ENCODE measurements at places on chromosomes 12 and 14. TPM values are rescaled to one million over a fixed set of nuclear protein-coding genes. Genes with fewer than 3 reads are reported as not detected.
A peak's percentile ranks its signal among the peaks of the same experiment; 100 is the strongest.

- peaks cover 33% of the 10 kb centered on the region for H3K4me1 ChIP-seq
- no peaks in the 10 kb centered on the region for H3K36me3 ChIP-seq
- peak; percentile 51 for DNase-seq
- H3K27ac ChIP-seq, result no peak overlapping the region
- H3K27me3 ChIP-seq, result no peaks in the 10 kb centered on the region
Measured at GRCh38 chr12:64585104-64585503, 25.2 kb upstream of the RASSF3 start.

GRCh38 chr14:23044840-23045239 lies 2.8 kb downstream of the PSMB11 start:
- no peaks in the 10 kb centered on the region for H3K36me3 ChIP-seq
- H3K4me1 ChIP-seq, result peaks cover 11% of the 10 kb centered on the region
- no peak for DNase-seq
- peak overlapping the region; percentile 28 for H3K27ac ChIP-seq
- no peaks in the 10 kb centered on the region for H3K27me3 ChIP-seq
- no peak overlapping the region for H3K4me3 ChIP-seq

DNA sequence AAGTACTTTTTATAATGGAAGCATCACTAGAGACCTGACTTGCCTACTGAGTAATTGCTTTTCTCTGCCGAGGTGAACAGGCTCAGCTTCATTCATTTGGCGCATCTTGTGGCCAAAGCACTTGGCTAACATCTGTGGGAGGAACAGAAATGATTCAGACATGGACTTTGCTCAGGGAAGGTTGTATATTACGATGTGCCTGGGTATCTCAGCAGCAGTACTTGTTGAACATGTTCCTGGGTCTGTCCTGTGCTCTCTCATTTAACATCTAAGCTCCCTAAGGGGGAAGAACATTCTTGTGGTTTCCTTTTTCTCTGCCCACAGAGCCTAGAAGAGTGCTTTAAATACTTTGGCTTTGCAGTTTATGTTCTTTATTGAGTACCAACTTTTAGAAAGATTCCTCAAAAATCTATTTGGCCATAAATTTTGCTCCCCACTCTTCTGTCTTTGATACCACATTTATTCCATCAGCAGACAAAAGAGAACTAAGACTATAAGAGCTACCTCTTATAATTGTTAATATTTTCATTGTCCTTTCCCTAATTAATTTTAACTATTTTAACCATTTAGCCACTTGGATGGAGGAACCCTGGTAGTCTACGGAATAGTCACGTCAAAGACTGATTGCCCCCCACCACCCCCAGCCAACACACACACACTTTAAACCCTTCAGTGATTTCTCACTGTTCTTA lies 101.2 kb upstream of the EGLN3 start:
- H3K27ac ChIP-seq, result no peak overlapping the region
- peaks cover 13% of the 10 kb centered on the region for H3K4me1 ChIP-seq
- H3K27me3 ChIP-seq, result no peaks in the 10 kb centered on the region

DNA sequence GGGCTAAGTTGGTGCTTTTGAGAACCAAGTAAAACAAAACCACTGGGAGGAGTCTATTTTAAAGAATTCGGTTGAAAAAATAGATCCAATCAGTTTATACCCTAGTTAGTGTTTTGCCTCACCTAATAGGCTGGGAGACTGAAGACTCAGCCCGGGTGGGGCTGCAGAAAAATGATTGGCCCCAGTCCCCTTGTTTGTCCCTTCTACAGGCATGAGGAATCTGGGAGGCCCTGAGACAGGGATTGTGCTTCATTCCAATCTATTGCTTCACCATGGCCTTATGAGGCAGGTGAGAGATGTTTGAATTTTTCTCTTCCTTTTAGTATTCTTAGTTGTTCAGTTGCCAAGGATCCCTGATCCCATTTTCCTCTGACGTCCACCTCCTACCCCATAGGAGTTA lies 1.8 kb upstream of the RAB5B start:
- peaks cover 52% of the 10 kb centered on the region for H3K4me1 ChIP-seq
- no peaks in the 10 kb centered on the region for H3K27me3 ChIP-seq
- peak overlapping the region; percentile 59 for H3K4me3 ChIP-seq
- peaks cover 1% of the 10 kb centered on the region for H3K36me3 ChIP-seq

GRCh38 chr12:5689773-5690172 lies 255.3 kb downstream of the ANO2 start:
- peaks cover 14% of the 10 kb centered on the region for H3K27me3 ChIP-seq
- H3K4me3 ChIP-seq, result no peak overlapping the region
- DNase-seq, result no peak

GRCh38 chr12:43676183-43676813 lies 82.3 kb downstream of the PUS7L start:
- DNase-seq, result no peak
- no peak overlapping the region for H3K4me3 ChIP-seq
- H3K36me3 ChIP-seq, result no peaks in the 10 kb centered on the region
- no peaks in the 10 kb centered on the region for H3K27me3 ChIP-seq
- no peaks in the 10 kb centered on the region for H3K4me1 ChIP-seq

The PSMC1 gene
- 61.7 TPM for total RNA-seq

The IAPP gene
- not detected for total RNA-seq

The CCDC88C gene
- 45.8 TPM for total RNA-seq

The ZDHHC22 gene
- total RNA-seq, result not detected

The SETD1B gene
- 19.7 TPM for total RNA-seq
